GM18507 (cell line): ENCODE measurements at places on chromosomes 2 and 18.

- no peak for DNase-seq
Measured at GRCh38 chr2:73232403-73233153, 461 bp downstream of the PRADC1 start.

DNA sequence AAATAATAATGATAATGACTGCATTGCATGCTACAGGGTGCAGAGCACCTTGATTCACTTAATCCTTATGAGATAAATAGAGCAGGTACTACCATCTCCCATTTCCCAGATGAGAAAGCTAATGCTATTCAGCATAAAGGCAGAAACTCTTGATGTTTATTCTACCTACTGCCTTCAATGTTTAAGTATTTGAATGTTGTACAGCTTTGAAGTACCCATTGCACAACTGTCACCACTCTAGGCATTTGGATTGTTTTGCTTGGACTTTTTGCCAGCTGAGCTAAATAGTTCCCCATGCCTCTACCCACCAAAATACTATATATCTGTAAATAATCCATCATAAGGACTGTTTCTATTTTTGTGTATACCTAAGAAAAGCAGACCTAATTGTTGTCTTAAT is 7.7 kb upstream of the MXD1 start:
- no peak for DNase-seq

GRCh38 chr2:56034258-56034657 is 110.7 kb upstream of the EFEMP1 start:
- no peak for DNase-seq

DNA sequence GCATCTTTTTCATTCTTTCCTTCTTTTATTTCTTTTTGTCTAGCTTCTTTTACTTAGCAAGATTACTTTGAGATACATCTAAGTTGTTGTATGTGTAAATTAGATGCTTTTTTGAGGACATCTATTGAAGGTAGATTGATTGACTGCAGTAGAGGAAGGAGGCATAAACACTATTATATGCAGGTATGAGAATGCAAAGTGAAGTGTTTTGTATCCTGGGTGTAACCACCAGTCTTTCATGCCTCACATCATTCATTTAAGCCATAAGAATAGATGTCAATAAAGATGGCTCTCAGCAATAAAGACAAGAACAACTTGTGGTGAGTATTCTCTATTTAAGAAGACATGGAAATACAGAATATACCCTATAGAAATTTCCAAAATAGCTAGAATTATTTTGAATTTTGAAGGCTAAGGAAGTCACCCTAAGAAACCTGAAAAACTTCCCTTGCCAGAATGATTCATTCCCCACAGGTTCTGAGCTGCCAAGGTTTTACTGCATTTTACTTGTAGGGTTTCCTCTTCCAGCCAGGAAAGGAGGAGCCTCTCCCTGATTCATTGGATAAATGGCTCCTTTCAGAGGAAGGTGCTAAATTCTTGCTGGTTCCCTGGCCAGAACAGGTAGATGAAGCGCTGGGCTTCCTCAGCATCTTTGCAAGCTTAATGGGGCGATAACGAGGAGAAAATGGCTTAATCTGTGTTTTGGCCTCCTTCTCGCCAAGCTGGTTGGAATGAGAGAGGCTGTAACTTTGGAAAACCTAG is 279.8 kb upstream of the SLC14A2 start:
- DNase-seq = no peak

DNA sequence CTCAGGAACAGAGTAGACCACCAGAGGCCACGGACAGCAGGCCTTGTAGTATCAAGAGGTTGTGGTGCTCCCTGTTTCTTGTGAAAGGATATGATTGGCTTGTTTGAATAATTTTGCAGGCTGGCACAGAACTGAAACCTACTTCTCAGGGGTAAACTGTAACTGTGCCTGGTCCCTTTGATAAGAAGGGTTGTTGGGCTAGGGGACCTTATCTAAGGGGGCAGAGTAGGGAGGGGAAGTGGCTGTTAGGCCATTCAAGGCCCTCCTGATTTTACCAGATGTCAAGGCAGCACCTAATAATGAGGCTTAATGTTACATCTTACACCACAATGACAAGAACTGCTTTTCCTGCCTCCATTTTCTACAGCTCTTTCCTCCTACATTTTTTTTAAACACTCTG is 45.6 kb downstream of the GPR39 start:
- DNase-seq = no peak

GRCh38 chr2:156124458-156124857 is 208.1 kb downstream of the NR4A2 start:
- DNase-seq = no peak

DNA sequence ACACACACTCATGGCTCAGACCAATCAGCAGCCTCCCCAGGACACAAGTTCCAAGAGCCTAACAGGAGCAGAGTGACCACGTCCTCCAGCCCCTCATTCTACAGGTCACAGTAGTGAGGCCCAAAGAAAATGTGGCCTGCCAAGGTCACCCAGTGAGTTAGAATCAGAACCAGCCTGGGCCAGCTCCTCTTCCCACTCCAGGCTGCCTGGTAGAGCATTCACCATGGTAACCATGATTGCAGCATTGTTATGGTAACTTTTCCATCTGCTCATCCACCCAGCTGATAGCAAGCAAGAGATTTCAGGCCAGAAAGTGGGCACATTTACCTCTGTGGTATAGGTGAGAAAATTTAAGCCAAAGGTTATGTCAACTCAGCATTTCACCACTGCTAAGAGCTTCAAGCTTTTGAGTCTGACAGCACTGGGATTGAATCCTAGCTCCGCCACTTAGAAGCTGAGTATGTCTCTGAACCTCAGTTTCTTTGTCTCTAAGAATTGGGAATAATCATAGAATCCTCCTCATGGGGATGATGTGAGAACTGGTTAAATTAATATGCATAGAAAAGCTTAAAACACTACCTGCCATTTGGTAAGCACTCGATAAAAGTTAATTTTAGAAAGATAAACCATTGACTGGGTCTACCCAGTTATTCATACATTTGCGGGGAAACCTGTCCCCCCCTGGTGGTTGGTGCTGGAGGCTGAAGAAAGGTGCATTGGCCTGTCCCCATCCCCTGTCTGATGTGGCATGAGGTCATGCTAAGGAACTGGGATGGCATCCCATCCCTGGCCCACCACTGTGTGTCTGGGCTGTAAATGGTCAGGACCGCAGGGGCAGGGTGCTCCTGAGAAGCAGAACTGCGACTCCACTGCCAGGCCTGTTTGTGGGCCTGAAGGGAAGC is 181.5 kb downstream of the KLHL29 start:
- no peak for DNase-seq

GRCh38 chr2:53209679-53210458 is 557.7 kb upstream of the CHAC2 start:
- no peak for DNase-seq

DNA sequence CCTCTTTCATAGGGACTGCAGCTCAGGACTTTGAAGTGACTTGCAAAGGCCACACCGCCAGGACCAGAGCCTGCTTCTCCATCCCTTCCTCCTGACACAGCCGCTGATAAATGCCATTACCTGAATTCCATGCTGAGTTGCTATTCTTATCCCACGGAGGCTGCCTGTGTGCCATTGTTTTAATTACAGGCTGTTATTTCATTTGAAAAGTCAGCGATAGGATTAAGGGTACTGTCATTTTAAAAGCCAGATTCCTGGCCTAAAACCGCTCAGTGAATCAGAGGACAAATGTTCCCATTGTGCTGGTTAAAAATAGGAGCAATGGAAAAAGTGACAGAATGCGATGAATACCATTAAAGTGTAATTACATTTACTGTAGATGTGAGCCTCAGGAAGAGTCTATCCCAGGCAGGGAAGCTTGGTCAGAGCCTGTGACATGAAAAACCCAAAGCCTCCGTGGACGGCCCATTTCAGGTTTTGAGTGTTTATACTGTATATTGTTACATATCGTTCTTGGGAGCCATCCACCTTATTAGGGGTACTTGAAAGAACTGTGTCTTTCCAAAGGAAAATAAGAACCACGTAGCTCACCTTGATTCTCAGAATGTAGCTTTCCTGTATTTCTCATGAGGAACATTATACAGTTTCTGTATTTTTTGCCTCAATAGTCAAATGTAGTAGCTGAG is 41.3 kb downstream of the PDCL3 start:
- DNase-seq = no peak

- no peak for DNase-seq
Measured at GRCh38 chr18:2952605-2953004, 60.3 kb downstream of the LPIN2 start.

- no peak for DNase-seq
Measured at GRCh38 chr2:130339885-130340745, 2.6 kb upstream of the IMP4 start.

GRCh38 chr2:63628403-63628942 is 39.7 kb downstream of the MDH1 start:
- no peak for DNase-seq

DNA sequence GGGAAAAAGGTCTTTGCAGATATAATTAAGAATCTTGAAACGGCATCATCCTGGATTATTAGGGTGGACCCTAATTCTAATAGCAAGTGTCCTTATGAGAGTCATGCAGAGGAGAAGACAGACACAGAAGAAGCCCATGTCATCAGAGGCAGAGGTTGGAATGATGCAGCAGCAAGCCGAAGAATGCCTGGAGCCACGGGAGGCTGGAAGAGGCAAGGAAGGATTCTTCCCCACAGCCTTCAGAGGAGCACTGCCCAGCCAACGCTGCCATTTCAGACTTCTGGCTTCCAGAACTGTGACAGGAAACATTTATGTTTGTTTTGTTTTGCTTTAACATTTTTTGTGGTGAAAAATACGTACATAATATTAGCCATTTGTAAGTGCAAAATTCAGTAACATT is 72.3 kb downstream of the MCFD2 start:
- no peak for DNase-seq

- DNase-seq = no peak
Measured at GRCh38 chr2:16330012-16330411, 335.6 kb downstream of the CYRIA start.
